ENCODE measurements at places on chromosomes 12 and 14.

DNA sequence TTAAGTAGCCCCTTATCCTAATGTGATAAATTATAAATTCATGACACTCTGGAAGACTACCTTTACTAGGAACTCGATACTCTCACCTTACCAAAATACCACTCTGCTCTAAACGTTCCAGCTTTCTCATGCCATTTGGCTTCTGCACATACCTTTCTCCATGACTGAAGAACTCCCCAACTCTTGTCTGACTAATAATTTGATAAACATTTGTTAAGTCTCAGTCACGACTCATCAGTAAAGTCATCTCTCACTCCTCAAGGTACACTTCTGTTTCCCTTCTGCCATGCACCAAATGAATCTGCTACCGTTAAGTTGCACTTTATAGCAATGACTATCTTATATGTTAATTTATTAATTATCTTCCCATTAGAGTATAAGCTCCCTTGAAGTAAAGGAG, 498.3 kb upstream of the NOVA1 start:
- DNase-seq, result no peak

DNA sequence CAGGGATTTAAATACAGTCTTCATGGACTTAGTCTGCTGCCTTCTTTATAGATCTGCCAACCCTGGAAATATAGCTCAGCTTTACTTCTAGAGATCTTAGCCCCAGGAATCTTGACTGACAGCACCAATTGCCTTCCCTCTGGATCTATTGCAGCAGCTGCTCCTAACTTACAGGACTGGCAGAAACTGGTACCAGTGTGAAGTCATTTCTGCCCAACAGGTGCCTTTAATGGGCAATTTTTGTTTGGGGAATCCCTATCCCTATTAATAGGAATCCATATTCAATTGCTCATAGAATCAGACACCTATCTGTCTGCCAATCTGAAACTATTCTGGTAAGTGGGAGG, 27.2 kb downstream of the SPX start:
- DNase-seq, result no peak

- peak; percentile 5 for DNase-seq
These were observed 15.6 kb downstream of the SMUG1 start for GRCh38 chr12:54173066-54173726.

DNA sequence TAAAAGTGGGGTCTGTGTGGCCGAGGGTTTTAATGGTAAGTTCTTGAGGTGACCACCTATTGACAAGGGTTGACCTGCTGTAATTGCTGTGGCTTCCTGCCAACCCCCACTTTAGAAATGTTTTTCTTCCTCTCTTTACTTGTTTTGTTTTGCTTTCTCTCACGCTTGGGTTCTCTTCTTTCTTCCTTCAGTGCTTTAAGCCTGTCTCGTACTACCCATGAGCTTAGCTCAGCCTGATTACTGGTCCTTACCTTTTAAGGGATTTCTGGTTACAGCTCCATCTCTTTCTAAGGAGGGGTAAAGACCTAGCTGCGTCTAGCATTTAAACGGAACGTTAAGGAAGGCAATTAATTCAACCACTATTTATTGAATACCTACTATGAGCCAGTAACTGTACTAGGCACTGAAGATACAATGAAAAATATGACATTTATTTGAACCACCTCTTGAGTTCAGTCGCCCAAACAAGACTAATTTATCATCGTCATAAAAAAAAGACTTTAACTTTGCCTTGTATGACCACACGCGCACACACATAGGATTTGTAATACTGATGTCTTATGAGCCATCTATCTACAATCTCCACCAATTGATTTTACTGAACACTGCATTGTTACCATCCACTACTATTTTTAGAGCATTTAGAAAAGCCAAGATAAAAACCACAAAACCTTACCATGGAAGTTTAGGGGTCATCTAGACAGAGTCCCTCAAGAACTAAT, 888 bp upstream of the PPP1R12A start:
- DNase-seq, result peak; percentile 18

GRCh38 chr14:44162197-44162596, 344.9 kb downstream of the FSCB start:
- no peak for DNase-seq

DNA sequence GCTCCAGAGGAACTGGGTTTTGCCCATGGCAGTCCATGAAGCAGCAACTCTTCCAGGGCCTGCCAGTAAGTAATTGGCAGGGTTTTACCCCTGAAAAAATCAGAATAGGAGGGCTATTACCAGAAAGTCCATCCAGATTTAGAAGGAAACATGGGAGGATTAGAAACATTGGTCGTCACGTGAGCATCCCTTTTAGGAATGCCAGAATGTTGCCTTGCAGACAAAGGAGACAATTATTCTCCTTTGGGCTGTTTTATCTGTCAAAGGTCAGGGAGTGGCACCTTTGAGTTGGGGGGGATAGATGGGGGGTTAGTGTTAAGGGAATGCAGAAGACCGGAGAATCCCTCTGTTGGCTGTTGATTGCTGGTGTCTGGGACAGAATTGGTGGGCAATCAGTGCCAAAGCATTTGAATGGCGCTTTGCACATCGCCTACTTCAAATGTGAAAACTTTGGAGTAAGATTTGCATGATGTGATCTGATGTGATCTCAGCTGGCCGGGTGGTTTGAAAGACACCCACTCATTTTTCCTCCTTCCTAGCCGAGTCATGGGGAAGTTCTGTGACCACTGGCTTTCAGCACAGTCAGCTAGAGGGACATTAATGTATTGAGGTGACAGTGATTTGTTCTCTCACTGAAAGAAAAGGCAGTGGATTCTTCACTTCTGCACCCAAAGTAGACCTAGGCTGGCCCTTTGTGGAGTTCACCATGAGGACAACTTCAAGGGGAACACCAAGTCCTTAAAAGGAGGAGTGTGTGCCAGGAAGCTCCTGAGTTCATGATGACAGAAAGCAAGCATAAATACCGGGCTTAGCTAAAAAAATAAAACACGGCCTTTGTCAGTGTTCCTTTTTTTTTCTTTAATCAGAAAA, 31.4 kb downstream of the FLVCR2 start:
- DNase-seq, result no peak

DNA sequence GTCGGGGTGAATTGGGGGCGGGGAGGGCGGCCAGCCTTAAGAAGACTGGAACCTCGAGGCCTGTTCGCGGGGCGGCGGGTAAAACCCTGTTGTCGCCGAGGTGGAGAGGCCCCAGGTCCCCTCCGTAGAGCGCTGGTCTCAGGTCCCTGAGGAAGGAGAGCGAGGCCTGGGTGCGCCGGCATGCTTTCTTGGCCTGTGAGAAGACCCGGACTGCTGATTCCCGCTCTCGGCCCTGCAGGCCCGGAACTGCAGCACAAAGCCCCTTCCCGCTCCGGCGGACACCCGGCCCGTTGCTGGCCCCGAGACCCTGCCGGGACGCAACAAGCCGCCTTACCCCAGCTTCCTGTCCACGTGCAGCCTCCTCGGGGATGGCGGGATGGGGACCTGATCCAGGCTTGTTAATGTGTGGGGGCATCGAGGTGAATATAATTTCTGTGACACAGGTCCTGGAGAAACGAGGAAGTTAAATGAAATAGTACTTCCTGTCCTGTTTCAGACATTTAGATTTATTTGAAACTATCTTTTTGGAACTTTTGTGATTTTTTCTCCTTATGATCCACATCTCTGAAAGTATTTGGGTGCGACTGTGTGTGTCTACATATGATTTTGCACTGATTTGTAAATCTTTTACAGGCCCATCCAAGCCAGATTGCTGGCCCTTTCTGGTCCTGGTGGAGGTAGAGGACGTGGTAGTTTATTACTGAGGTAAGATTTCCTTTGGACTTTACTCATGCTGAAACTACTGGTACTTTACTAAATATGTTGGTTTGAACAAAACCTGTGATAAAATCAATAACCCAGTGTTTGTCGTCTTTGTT, 600 bp downstream of the PNN start:
- DNase-seq, result peak; percentile 17

DNA sequence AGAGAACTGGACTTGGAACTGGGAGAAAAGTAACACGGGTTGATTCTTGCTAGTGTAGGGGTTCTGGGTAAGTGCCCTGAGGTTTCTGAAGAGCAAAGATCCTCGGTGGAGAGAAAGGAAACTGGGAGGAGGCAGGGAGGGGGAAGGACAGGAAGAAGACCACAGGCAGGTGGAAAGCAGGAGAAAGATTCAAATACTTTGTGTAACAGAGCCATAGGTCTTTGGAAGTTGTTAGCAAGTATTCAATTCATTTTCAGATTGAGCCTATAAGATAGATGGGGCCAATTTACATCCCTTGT, 1.3 kb downstream of the PNP start:
- DNase-seq, result peak; percentile 24

GRCh38 chr14:75234173-75235115, 44.2 kb upstream of the FOS start:
- no peak for DNase-seq

- DNase-seq, result peak; percentile 57
These were observed 356.5 kb upstream of the ATP2B1 start for GRCh38 chr12:90064852-90065801.

DNA sequence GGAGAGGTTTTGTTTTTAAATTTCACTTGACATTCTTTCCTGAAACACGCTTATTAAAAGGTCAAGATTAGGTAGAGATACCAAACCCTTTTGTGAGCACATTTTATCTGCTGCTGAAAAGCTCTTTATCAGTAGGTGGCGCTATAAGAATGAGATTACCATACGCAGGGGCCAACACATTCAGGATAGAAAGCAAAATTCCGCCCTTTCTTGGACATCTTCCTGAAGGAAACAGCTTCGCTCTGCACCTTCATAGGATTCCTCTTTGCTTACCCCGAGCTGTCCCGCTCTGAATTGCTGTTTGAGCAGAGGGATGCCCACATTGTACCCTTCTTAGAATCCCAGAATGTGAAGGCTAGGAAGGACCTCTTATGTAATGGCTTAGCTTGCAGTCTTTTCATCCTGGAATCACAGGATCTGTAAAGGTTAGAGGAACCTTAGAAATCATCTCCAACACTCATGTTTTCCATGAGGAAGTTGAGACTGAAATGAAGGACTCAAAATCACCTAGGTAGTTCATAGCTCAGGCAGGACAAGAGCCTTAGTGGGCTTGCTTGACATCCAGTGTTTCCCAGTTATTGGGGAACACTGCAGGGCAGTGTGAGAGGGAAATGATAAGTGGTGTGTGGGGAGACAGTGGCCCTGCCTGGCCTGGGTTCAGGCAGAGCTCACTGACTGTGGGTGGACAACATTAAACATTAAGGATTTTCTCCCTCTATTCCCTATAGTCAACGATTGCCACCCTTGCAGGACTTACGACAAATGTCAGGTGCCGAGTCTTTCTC, 38.7 kb upstream of the CRY1 start:
- peak; percentile 86 for DNase-seq

DNA sequence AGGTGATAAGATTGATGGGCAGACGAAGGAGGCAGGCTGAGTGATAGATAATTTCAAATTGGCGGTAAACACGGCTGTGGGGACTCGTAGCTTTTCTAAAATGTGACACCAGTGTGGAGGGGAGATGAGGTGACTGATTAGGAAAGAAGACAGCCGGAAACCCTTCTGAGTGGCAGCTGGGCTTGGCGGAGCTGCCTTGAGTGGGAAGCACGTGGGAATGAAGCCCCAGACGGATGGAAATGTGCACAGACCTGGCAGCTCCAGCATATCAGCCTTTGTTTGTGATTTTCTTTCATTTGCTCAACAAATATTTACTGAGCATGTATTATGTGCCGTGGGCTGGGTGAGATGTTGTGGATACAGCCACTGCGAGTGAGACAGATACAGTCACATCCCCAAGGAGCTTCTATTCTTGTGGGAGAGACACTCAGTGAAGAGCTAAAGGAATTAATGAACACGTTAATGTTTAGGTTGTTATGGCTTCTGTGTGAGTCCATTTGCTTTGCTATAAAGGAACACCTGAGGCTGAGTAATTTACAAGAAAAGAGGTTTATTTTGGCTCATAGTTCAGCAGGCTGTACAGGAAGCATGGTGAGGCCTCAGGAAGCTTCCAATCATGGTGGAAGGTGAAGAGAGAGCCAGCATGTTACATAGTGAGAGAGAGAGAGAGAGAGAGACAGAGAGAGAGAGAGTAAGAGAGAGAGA, 65.5 kb upstream of the LHX5 start:
- no peak for DNase-seq

- peak; percentile 81 for DNase-seq
These were observed 3.4 kb downstream of the APOLD1 start for GRCh38 chr12:12788675-12789368.

- peak; percentile 6 for DNase-seq
These were observed 89.2 kb downstream of the PDZRN4 start for GRCh38 chr12:41277100-41277945.

- no peak for DNase-seq
These were observed 27.5 kb upstream of the DENND5B start for GRCh38 chr12:31618228-31619025.

DNA sequence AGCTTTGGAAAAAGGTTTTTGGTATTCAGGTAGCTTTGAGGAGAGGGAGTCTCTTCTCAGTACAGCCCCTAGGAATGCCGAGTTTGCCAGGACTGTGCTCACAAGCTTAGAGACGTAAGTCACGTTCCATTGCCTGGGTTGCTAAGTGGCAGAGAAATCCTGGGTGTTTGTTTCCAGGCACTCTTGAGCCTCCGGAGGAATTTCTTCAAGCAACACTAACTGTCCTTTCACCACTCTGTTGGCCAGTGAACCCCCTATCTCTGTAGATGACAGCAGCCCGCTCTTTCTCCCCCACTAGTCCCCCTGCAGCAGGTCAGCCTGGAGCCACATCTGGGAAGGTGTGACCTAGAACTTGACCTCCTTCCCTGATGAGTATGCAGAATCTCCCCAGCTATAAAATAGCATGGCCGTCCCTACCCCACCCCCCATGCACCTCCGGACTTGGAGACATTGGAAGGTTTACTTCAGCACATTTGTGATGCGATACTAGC, 162.7 kb downstream of the ZFP36L1 start:
- no peak for DNase-seq

GRCh38 chr14:74611650-74612349, at the start of gene LTBP2:
LTBP2 (minus strand) TSS chr14:74612237; CDS start chr14:74611944, 293 bp downstream.
- no peak for DNase-seq

DNA sequence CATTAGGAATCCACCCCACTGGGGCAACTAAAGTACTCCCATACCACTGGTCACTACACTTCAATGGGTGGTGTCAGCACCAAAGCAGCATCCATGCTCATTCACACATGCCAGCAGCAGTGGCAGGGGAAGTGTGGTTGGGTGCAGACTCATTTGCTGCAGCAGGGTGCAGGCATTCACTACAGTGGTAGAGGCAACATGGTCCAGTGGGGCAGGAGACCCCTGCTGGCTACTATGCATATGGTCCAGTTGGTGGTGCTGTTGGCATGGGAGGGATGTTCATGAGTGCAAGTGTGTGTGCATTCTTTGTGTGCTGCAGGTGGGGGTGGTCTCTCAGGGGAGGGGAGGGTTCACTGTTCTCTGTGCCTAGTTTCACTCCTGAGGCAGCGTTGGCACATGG, 908.4 kb upstream of the NOVA1 start:
- DNase-seq, result no peak
